ENCODE measurements at places on chromosomes 2 and 18. TPM values are rescaled to one million over a fixed set of nuclear protein-coding genes. Genes with fewer than 3 reads are reported as not detected.

FIGN gene
- 58.1 TPM for total RNA-seq

GRCh38 chr2:217412721-217413120, 552.9 kb upstream of the TNP1 start:
- DNase-seq = no peak

GRCh38 chr2:191465766-191466420, 212.0 kb upstream of the NABP1 start:
- no peak for DNase-seq

- DNase-seq = no peak
These were observed 60.4 kb downstream of the TRIP12 start for GRCh38 chr2:229861431-229861830.

DNA sequence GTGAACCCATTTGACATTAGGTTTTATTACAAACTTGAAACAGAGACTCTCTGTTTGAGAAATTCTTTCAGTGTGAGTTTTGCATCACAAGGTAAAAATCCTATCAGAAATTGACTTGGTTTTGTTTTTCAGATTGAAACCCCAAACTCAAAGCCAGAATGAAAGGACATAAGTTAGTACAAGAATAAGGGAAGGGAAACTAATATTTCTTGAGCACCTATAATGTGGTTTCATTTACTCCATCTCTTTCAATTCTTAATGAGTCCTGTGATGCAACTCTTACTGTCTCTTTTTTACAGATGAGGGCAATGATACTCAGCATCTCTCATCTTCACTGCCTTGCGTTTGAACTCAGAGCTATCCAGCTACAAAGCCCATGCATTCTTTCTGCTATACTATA, 210.0 kb upstream of the SIX3 start:
- no peak for DNase-seq

DNA sequence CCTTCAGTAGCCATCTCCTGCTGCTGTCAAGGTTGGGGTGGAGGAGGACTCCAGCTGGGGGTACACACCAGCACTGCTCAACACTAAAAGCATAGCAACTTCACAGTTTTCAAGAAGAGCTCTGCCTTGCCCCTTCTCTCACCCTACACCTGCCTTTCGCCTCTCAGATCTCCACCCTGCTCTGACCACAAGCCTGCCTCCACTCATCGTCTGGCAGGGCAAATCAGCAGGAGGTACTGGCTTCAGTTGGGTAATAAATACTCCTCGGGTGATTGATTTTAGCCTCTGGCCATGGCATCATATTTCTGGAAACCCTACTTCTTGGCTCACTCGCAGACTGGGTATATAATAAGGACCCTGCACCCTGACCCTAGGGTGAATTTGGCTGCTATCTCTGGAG, 3.1 kb upstream of the PRKAG3 start:
- no peak for DNase-seq

- DNase-seq = no peak
These were observed 219.5 kb downstream of the BCL2 start for GRCh38 chr18:63099848-63100629.

- DNase-seq = no peak
These were observed 15.3 kb upstream of the PARD3B start for GRCh38 chr2:204529795-204530463.

TDRD15 gene
- not detected for total RNA-seq

DNA sequence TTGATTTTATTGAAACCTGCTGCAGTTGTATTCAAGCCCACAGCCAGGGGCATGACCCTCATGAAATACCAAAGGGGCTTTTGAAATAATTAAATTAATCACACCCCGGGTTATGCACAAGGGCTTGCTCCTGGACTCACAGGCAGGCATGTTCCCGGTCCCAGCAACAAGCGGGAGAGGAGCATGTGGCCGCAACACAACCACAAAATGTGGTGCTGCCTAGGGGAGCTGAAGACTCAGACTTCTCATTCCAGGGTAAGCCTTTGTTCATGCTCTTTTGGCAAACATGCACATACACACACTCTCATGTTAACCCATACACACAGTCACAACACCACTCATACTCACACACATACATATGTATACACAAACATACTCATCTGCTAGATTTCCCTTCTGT, 233.7 kb upstream of the SMAD2 start:
- no peak for DNase-seq

DNA sequence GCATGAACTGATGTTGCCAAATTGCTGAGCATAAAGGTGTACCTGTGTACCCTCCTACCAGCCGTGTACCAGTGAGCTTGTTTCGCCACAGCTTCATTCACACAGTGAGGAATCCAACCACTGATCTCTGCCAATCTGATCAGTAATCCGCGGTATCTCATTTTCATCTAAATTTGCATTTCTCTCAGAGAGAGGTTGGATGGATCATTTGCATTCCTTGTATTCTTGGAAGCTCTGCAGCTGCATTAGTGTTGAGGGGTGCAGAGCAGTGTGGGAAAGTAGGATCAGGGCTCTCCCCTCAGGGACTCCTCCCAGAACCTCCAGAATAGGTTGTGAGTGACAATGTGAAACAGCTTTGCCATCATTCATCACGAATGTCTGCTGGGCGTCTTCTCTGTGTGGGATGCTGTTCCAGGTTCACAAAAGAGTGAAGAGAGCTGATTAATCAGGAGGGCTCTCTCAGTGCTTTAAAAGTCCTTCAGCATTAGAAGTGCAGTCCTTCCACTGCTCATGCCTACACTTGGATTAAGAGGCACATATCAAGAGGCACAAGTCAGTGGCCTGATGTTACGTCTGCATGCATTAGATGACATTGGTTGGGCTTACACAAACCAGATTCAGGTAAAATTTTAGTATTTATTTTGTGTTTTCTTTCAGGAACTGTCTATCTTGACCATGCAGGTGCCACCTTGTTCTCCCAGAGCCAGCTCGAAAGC, 7.5 kb downstream of the MOCOS start:
- DNase-seq = no peak

DNA sequence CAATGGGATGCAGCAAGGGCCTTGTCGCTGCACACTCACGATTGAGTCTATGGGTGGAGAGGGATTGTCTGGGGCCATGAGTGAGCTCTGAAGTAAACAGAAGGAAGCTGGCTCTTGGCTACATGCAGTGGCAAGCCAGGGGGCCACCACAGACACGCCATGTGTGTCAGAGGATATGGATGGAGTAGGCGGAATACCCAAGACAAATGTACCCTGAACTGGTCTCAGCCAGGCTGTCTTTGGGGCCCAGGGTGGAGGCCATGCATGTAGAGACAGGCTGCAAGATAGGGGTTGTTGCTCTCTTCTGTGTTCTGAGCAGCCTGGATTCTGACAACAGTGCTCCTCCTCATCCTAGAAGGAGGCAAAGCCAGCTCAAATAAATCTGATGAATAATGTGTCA, 24.0 kb upstream of the ITGA6 start:
- DNase-seq = no peak

DNA sequence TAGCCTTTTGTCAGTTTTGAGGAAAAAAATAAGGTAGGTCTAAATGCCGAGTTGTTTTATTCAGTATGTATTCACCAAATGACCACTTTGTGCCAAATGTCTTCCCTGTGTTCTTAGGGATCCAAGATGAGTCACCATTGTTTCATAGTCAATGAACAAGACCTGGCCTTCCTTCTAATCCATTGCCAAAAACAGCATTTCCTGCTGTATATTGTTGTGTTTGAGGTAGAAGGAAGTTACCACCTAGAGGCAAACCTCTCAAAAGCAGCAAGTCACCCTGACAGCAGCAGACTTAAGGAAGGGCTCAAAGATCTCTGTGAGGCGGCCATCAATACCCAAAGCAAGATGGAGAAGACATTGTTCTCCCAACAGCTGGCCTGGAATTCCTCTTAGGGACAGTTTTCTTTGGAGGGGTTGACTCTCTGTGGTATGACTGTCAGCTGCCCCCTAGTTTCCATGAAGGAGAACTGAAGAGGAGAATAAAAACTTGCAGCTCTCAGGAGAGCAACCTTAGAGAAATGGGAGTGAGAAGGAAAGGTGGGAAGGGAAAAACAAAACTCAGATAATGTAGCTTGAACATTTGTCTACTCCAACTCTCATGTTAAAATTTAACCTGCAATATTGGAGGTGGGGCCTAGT, 328.3 kb downstream of the LRATD1 start:
- no peak for DNase-seq

GRHL1 gene
- total RNA-seq = 2.0 TPM

- DNase-seq = no peak
These were observed 102.7 kb upstream of the TAF1B start for GRCh38 chr2:9740382-9741073.

FAM98A gene
- 41.7 TPM for total RNA-seq

DNA sequence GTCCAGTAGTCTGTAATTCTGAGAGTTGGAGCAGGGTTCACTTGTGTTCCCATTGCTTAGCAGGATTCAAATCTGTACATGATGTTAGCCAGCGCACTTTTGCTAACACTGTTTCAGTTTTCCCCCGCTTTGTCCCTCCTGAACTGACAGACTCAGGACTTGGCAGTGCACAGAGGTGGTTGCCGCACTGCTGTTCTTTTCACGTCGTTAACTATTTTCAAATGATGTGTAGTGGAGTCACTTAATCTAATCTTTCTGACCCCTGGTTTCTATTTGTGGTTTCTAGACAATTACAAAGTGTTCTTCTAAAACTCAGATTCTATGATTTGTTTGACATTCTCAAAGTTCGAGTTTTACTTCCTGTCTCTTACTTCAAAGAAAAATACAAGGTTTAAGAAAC, 234.5 kb downstream of the RBM43 start:
- DNase-seq = no peak

- DNase-seq = no peak
These were observed 129.7 kb upstream of the MGAT5 start for GRCh38 chr2:134124047-134124753.

- no peak for DNase-seq
These were observed 110.9 kb downstream of the FAM210A start for GRCh38 chr18:13615432-13615861.

C2orf15 gene
- total RNA-seq = 0.23 TPM

SLC5A7 gene
- 3.0 TPM for total RNA-seq

All from neural crest cell (in vitro differentiated cells).